NCI-H187 treated with DMSO at 0.1 percent for 48 hours (cell line): ENCODE measurements at places on chromosomes 12 and 14.

GRCh38 chr12:118237908-118238307 lies 102.0 kb downstream of the PEBP1 start:
- no peak for DNase-seq

DNA sequence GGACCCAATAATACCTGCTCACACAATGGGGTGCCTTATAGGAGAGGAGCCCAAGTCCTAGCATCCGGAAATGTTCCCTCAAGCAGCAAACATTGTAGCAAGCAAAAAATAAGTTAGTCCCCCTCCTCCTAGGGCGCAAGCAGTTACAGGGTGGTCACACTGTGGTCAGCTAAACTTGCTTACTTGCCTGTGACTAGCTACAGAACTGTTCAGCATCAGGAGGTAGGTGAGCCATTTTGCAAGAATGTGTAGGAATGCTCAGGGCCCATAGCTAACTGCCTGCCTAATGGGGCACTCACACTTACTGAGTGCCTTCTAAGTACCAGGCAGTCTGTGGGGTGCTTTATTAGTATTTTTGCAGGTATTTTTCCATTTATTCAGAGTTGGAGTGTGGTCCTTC lies 154.6 kb upstream of the GRIN2B start:
- DNase-seq = no peak

DNA sequence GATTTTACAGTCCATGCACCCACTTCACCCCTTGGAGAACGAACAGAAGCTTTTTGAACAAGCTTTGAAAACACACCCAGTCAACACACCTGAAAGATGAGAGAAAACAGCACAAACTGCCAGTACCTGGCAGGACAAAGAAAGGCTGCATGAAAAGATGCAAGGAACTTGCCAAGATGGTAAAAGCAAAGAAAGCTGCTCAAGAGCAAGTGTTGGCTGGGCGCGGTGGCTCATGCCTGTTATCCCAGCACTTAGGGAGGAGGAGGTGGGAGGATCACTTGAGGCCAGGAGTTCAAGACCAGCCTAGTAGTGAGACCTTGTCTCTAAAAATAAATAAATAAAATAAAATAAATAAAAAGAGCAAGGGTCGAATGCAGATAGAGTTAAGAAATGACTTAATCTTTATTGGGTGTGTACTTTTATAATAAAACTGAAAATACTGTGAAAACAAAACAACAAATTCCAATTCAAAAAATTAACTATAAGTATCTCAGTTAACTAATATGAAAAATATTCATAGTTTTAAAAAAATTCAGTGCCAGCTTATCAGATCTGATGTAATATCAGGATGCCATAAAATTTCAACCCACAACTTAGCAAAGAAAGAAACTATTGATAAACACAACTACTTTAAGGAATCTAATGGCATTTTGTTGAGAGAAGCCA lies 59.2 kb downstream of the HECTD4 start:
- DNase-seq = no peak

- DNase-seq = no peak
These were observed 237.1 kb downstream of the BMP4 start for GRCh38 chr14:53719536-53719935.

GRCh38 chr14:98952593-98953350 lies 319.2 kb downstream of the BCL11B start:
- DNase-seq = no peak

DNA sequence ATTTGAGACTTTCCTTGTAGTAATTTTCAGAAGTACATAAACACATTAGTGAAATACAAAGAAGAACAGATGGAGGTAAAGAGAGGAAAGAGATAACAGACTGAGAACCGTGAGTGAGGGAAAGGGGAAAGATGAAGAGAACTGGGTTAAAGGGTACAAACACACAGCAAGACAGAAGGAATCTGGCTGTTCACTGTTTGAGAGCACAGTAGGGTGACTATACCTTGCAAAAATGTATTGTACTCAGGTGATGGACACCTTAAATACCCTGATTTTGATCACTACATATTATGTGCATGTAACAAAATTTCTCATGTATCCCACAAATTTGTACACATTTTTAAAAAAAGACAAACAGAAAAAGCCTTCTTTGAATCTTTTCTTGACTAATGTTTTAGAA lies 2.7 kb upstream of the TRHDE start:
- DNase-seq = no peak

DNA sequence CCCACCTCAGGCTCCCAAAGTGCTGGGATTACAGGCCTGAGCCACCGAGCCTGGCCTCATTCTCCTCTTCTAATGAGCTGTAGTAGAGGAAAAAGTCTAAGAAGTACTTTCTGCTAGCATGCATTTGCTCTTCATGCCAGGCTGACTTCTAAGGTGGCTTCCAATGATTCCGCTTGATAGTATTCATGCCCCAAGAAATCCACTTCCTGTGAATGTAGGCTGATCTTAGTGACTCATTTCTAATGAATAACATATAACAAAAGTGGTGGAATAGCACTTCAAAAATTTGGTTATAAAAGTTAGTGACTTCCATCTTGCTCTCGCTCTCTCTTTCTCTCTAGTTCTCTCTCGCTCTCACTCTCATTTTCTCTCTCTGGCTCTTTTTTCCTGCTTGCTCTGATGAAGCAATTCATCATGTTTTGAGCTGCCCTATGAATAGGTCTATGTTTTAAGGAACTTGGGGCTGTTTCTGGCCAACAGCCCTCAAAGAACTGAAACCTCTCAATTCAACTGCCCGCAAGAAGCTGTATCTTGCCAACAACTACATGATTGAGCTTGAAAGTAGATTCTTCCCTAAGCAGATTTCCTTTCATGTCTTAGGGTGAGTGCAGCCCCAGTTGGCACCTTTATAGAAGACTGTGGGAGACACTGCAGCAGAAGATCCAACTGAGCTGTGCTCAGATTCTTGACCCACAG lies 282.9 kb downstream of the RMST start:
- no peak for DNase-seq

- DNase-seq = no peak
These were observed 73.8 kb upstream of the OSBPL8 start for GRCh38 chr12:76633415-76633814.
